Activated CD8-positive, alpha-beta memory T cell treated with anti-CD3 and anti-CD28 coated beads, Interleukin-2, amount 10 ng/mL, durations not matched to agents 7 days and 5 days (primary cell): ENCODE measurements at places on chromosomes 1 and 21. TPM values are rescaled to one million over a fixed set of nuclear protein-coding genes. Genes with fewer than 3 reads are reported as not detected.

FCRLA gene
- not detected for total RNA-seq

- peak; percentile 78 for DNase-seq
These were observed 24.2 kb upstream of the PHTF1 start for GRCh38 chr1:113783254-113784103.

TCHHL1 gene
- total RNA-seq: not detected

OR2L8 gene
- not detected for total RNA-seq

SV2A gene
- total RNA-seq: 15.8 TPM

- DNase-seq: peak; percentile 49
These were observed 53.5 kb upstream of the BACH1 start for GRCh38 chr21:29245104-29245643.

DNA sequence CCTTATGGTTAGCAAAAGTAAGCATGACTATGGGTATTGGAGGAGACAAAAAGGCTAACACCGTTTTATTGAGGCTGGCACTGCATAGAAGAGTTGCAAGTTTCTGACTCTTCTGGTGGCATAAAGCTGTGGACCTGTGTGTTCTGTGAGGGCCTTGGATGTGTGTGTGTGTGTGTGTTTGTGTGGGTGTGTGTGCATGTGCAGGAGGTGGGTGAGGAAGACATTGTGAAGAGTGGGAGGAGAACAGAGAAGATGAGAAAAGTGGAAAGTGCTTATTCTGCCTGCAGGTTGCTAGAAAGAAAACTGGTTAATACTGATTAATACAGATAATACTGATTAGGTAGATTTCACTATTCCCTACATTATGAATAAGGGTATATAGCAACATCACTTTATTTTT, 12.6 kb downstream of the SLC22A15 start:
- DNase-seq: no peak

- DNase-seq: no peak
These were observed 32.3 kb downstream of the SHISAL2A start for GRCh38 chr1:52665006-52665941.

- no peak for DNase-seq
These were observed 7.0 kb downstream of the RD3 start for GRCh38 chr1:211484755-211485479.

DNA sequence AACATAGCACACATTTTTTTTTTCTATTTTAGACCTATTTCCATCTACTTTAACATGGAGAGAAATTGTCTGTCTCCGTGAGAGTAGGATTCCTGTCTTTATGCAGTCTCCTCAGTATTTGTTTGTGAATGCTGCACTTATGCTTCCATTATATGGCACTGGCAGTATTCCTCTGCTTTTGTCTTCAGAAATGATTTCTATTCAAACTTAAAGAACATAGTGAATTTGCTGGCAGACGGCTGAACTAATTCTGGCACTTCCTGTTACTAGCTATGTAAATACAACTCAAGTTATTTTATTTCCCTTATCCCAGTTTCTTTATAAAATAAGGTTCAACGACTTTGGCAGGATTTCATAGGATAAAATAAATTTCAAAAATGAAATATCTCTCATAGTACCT, 45.3 kb downstream of the KCTD3 start:
- no peak for DNase-seq

NUAK2 gene
- 6.0 TPM for total RNA-seq

OXCT2 gene
- 0.82 TPM for total RNA-seq

DNA sequence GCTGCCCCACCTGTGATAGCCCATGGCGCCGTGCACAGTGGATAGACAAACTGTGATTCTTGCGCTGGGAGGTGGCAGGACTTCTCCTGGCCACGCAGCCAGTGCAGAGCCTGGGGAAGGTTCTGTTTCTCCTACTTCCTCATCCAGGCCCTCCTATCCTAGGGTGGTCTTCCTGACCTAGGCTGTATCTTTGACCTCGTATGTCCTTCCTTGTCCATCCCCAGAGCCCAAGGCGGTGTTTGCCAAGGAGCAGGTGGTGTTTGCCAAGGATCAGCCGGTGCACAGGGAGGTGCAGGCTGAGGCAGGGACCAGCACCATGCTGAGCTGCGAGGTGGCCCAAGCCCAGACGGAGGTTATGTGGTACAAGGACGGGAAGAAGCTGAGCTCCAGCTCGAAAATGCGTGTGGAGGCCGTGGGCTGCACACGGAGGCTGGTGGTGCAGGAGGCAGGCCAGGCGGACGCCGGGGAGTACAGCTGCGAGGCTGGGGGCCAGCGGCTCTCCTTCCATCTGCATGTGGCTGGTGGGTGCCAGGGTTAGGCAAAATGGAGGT, 63.9 kb downstream of the OBSCN start:
- no peak for DNase-seq
